Activated T-cell treated with anti-CD3 and anti-CD28 coated beads, Interleukin-2, amount 50 U/mL, for 48 hours (primary cell): ENCODE measurements at places on chromosomes 1 and 21.
A peak's percentile ranks its signal among the peaks of the same experiment; 100 is the strongest.

- DNase-seq: no peak
Observed at GRCh38 chr1:230612651-230613050, 29.6 kb upstream of the COG2 start.

DNA sequence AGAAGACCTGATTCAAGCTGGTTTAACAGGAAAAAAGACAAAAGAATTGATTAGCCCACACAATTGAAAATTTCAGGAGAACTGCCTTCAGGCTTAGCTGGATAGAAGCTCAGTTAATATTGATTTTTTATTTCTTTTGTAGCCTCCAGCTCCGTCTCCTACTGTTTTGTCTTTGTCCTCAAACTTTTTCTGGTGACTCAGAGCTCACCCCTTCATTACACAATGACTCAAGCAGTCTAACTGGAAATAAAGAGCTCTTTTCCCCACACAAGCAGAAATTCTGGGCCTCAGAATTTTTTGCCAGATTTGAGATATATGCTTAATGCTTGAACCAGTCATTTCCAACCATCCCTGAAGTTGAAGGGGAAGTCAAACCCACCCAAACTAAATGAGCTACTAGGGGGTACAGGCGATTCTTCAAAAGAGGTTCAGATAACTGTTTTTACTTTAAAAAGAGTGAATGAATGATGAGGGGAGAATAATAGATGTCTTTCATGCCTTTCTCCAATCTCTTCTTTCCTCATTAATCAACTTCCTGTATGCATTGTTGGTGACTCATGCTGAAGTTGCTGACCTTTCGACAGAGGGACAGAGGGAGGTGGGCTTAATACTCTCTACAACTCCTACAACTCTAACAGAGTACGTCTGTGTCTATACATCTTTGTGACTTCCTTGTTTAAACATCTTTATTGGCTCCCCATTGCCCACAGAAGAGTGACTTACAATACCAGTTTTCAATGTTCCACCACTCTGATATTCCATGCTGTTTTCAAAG, 6.2 kb upstream of the ACP6 start:
- no peak for DNase-seq

- no peak for DNase-seq
Observed at GRCh38 chr1:97423403-97423802, 497.4 kb downstream of the DPYD start.

DNA sequence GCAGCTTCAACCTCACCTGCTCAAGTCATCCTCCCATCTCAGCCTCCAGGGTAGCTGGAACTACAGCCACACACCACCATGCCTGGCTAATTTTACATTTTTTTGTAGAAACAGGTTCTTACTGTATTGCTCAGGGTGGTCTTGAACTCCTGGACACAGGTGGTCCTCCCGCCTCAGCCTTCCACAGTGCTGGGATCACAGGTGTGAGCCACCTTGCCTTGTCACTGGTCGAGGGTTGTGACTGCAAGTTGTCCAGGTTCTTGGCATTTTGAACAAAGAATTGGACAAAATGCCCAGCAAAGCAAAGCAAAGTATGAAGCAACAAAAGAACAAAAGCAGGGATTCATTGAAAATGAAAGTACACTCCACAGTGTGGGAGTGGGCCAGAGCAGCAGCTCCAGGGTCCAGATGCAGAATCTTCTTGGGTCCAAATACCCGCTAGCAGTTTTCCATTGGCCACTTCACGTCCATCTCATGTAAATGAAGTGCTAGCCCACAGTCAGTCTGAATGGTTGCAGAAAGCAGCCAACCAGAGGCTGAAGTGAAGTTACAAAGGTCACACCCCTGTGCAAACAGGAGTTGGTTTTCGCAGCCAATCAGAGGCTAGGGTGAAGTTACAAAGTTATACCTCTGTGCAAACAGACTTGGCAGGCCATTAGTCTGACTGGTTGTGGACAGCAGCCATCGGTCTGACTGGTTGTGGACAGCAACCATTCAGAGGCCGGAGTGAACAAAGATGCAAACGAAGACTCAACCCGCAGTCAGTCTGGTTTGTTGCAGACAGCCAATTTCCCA, 109.5 kb upstream of the KIF26B start:
- DNase-seq: no peak

DNA sequence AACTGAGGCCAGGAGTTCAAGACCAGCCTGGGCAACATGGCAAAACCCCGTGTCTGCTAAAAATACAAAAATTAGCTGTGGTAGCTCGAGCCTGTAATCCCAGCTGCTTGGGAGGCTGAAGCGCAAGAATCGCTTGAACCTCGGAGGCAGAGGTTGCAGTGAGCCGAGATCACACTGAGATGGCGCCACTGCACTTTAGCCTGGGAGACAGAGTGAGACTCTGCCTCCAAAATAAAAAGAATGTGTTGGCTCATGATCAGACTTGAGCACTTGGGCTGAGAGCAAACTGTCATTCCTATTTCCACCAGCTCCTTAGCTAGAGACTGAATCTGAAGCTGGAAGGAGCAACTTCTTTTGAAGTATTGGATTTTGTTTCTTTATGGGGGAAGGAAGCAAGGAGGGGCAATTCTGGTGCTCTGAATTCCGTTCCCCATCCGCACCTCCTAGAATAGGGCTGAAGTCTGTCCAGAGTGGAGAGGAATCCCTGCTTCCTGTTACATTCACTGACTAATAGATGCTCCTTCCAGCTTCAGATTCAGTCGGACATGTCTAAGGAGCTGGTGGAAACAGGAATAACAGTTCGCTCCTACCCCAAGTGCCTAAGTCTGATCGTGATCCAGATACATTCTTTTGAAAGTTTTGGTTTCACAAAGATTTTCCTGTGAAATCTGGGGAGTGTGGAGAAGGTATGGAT, 3.8 kb downstream of the ZNF672 start:
- peak; percentile 45 for DNase-seq

- DNase-seq: peak; percentile 90
Observed at GRCh38 chr1:1959840-1960479, 40.9 kb upstream of the TMEM52 start.

- DNase-seq: no peak
Observed at GRCh38 chr1:115428256-115428655, 90.2 kb upstream of the NGF start.

GRCh38 chr21:36162631-36163030, 6.0 kb downstream of the DOP1B start:
- DNase-seq: no peak

DNA sequence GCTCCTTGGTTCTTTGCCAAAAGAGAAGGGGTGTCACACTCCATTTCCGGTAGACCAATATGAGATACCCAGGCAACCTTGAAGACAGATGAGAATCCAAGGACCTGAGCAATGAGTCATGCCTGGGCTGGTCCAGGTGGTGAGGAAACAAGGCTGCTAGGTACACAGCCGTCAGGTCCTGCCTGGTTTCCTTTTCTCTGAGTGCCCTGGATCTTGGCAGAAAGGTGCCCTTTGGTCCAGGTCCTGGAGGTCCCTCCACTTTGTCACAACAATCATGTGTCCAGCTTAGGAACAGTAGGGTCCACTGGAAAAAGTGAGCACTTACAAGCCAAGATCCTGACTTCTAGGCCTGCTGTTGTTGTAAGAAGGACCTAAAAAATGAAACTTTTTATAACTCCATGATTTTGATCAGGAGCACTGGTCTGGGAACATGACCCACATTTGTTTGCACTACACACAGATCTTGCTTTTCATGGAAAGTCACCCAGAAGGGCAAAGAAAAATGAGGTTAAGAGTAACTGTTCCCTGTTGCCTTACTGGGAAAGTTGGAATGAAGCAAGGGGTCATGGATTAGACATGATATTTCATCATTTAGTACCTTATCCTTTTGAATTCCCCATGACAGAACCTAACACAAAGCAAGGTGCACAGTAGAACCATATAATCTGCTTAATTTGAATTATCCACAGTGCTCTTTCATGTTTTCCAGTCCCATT, 94.7 kb downstream of the PAPPA2 start:
- no peak for DNase-seq

GRCh38 chr1:245754463-245754961, 599.7 kb downstream of the KIF26B start:
- no peak for DNase-seq

DNA sequence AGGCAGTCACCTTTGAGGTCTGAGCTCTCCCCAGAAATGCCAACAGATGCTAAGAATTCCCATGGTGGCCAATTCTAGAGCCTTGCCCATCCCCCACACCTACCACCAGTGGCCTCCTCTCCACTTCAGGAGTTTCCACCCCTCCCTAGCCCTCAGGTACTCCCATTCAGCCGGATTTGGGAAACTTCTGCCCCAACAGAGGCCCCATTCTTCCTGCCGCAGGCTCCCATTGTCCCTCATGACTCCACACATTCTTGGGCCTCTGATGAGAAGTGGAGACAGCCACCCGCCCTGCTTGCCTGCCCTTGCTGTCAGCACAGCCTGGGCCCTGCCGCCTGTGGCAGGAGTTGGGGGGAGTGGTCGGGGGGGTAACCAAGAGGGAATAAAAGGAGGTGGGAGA, 4.6 kb downstream of the BLACAT1 start:
- no peak for DNase-seq

DNA sequence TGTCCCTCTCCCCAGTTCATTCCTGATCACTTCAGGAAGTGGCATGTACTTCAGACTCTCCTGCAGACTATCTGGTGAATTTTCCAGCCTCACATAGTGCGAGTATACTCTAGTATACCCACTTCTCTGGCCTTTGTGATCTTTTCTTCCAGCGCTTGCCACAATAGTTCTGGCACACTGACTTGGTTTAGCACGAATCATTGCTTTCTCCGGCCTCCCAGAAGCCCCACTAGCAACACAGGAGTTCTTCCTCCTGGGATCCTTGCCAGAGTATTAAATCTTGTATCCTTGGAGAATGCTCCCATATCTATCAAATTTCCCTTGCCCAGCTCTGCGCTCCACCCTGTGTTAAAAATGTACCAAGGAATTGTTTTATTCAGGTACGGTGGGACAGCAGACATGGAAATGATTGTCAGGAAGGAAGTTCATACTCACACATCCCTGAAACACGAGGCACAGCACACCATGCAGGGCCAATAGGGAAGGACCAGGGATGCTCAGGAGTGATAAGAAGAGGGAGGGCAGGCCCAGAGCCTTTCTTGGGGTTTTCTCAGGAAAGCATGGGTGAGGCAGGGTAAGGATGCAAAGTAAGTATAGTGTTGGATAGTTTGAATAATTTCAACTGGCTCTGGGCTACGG, 136.7 kb downstream of the ADSS2 start:
- DNase-seq: no peak

GRCh38 chr1:211543025-211543424, 35.9 kb downstream of the SLC30A1 start:
- no peak for DNase-seq

- DNase-seq: no peak
Observed at GRCh38 chr1:198118134-198118533, 38.7 kb upstream of the NEK7 start.

- DNase-seq: peak; percentile 68
Observed at GRCh38 chr1:178541829-178542553, 29.1 kb downstream of the TEX35 start.

DNA sequence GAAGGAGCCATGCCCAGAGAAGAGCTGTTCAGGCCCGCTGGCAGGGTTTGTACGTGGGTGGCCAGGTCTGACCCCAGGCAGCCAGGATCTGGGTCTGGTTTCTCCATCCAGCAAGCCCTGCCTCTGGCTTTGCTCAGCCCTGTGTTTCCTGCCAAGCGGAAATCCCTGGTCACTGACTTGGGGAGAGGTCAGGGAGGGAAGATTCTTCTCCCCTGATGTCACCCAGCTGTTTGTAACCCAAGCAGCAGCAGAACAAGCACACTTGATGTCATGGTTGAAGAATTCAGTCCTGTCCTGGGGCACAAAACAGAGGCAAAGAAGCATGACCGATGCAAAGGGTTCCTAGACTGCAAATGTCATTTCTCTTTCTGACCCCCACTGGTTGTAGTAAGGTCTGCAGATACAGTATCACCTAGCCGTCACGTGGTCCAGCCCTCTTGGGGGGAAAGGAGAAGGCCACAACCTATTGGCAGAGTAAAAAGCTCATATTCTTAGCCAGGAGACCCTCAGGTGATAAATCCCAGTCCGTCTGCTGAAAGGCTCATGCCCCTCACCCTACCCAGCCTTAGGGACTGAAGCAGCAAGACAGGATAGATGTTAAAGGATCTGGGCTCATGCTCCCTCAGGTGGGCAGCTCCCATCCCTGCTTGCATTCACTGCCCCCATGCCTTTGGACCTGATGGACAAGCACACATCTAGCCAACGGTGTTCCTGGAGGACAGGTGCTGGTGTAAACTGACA, 120.9 kb downstream of the SYT2 start:
- DNase-seq: no peak

- no peak for DNase-seq
Observed at GRCh38 chr21:42038393-42038792, 28.2 kb upstream of the ZBTB21 start.

GRCh38 chr21:26732432-26733221, 112.6 kb downstream of the ADAMTS1 start:
- peak; percentile 42 for DNase-seq

GRCh38 chr1:58573705-58574591, 3.1 kb downstream of the TACSTD2 start:
- DNase-seq: peak; percentile 54

DNA sequence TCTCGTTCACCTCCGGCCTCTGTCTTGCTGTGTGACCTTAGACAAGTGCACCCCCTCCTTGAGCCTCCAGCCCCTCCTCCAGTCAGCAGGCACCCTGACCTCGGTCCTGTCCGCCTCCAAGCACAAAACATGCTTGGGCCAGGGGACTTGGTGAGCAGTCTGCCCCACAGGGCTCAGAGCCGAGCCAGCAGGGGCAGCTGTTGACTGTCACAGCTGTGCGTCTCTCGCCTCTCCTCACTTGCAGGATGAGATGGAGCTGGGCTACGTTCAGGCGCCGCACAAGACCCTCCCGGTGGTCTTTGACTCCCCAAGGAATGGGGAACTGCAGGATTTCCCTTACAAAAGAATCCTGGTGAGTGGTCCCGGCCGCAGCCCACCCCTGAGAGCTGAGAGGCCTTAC, 24.2 kb downstream of the PADI3 start:
- DNase-seq: no peak
